ENCODE measurements at places on chromosomes 6 and 20.
A peak's percentile ranks its signal among the peaks of the same experiment; 100 is the strongest.

- DNase-seq: no peak
Measured at GRCh38 chr6:162385980-162386379, 341.6 kb downstream of the PRKN start.

DNA sequence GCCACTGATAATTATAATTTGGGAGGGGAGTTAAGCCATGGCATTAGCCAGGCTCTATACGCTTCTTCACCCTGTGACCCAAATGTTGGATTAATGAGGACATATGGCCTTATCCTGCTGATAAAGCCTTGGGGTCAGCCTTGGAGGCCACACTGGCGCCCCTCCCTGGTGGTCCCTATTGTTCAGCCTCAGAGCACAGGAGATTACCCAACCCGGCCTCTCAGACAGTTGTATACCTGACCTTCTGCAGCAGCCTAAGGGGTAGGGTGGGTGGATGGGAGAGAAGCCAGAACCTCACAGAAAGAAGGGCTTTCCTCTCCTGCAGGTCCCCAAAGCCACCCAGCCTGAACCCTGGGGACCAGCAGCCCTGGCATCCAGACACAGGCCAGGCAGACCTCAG is 76.8 kb downstream of the LINC00237 start:
- DNase-seq: no peak

GRCh38 chr6:150025201-150025917 is at the start of gene RAET1L:
Gene RAET1L (minus strand): TSS chr6:150025532. CDS start chr6:150025471, 61 bp downstream.
- DNase-seq: peak; percentile 42

GRCh38 chr6:100121854-100122609 is 128.0 kb upstream of the MCHR2 start:
- DNase-seq: no peak

DNA sequence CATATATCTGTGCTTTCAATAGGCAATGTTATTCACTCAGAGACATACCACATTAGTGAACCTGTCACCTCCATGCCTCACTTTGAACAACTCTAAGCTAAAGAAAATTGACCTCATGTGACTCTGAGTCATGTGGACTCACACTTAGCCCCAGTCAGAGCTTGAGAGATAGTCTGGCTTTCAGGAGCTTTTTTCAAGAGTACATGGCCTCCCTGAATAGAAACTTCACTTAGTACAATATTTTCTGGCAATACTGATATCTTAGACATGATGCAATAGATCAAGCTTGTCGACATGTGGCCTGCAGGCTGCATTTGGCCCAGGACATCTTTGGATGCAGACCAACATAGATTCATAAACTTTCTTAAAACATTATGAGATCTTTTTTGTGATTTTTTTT is 8.5 kb downstream of the SPTLC3 start:
- DNase-seq: no peak

GRCh38 chr20:41095110-41095969 is 42.0 kb upstream of the PLCG1 start:
- DNase-seq: peak; percentile 61

DNA sequence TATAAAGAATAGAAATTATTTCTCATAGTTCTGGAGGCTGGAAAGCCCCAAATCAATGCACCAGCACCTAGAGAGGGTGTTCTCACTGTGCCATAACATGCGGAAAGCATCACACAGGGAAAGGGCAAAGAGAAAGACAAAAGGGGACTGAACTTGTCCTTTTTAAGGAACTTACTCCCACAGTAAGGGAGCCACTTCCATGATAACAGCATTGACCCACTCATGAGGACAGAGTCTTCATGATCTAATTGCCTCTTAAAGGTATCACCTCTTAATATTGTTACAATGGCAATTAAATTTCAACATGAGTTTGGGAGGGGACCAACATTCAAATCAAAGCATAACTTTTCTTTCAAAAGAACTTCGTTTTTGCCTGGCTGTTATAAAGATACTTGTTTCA is 582.2 kb upstream of the ARID1B start:
- DNase-seq: no peak

DNA sequence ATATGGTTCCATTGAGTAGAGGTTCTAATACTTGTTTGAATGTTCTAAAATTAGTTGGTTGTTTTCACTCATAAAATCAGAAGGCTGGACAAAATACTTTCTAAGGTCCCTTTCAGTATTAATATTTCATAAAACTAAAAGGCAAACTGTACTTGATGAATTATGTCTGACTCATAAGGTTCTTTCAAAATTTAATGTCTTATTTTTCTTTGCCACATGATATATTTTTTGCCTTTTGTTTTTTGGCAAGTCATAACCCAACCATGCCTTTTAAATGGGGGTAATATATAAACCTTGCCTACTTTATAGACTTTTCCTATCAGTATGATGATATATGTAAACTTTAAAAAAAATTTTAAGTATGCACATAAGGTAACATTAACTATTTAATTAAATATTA is 244.7 kb downstream of the PTPRK start:
- no peak for DNase-seq

GRCh38 chr20:57369596-57369995 is 18.5 kb downstream of the RAE1 start:
- no peak for DNase-seq

- no peak for DNase-seq
Measured at GRCh38 chr6:63546236-63546635, 26.0 kb upstream of the LOC128125822 start.

DNA sequence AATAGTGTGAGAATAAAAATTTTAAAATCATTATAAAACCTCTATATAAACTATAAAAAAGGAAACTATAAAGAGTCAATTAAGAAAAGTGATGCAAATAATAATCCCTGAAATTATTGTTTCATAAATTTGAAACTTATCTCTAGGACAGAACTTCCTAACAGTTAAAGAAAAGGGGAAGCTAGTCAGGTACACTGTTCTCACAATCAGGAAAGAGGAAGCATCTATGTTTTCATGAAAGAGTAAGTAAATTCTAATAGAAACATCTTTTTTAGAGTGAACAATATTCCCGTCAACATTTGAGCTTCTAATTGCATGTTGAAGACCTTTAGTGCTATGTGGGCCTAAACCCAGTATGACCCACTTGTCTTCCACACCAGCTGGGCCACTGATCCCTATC is 1.2 kb upstream of the ADGRF1 start:
- DNase-seq: no peak

GRCh38 chr20:3932681-3933080 is 43.5 kb downstream of the PANK2 start:
- no peak for DNase-seq

DNA sequence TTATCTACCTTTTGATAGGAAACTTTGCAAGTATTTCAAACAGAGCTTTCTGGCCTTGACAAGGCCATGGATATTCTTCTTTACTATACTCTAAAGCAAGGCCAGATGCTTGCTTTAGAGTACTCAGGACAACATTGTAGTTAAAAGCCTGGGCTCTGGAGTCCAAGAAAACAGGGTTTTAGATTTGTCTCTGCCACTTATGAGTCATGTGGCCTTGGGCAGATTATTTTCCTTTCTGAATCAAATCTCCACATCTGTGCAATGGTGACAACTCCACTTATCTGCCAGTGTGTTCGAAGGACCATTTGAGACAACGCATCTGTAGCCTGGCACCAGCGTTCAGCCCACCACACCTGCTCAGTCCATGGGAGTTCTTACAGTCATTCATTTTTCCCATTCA is 265.9 kb upstream of the RIN2 start:
- no peak for DNase-seq

- DNase-seq: no peak
Measured at GRCh38 chr6:166575205-166575604, 11.3 kb downstream of the RAMACL start.

DNA sequence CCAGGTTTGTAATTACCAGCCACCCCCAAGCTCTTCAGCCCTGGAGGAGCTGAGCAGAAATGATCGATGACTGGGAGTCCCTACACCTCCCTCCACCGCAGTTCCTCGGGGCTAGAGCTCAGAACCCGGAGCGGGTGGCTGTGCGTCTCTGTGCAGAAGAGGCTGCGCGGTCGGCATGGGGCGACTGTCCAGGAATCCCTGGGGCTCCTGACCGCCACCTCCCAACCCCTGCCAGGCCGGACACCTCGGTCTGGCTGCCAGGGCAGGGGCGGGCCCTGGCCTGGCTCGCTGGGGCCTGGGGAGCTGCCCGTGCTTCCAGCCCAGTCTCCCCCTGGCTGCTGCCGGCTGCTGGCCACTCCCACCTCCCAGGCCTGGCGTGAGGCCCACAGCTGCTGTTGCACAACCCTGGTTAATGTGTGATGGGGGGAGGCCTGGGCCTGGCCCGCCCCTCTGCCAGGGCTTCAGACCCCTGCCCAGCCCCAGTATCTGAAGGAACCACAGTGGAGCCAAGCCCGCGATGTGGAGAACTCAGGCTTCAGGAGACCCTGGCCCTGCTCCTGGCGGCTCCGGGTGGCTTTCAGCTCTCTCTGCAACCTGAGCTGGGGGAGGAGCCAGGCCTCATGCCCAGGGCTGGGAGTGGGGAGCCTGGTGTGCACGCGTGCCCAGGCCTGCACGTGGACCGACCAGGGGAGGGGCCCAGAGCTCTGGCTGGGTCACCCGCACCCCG is 1.2 kb downstream of the SLC2A4RG start:
- no peak for DNase-seq

GRCh38 chr6:56328728-56329090 is 81.3 kb upstream of the COL21A1 start:
- no peak for DNase-seq

DNA sequence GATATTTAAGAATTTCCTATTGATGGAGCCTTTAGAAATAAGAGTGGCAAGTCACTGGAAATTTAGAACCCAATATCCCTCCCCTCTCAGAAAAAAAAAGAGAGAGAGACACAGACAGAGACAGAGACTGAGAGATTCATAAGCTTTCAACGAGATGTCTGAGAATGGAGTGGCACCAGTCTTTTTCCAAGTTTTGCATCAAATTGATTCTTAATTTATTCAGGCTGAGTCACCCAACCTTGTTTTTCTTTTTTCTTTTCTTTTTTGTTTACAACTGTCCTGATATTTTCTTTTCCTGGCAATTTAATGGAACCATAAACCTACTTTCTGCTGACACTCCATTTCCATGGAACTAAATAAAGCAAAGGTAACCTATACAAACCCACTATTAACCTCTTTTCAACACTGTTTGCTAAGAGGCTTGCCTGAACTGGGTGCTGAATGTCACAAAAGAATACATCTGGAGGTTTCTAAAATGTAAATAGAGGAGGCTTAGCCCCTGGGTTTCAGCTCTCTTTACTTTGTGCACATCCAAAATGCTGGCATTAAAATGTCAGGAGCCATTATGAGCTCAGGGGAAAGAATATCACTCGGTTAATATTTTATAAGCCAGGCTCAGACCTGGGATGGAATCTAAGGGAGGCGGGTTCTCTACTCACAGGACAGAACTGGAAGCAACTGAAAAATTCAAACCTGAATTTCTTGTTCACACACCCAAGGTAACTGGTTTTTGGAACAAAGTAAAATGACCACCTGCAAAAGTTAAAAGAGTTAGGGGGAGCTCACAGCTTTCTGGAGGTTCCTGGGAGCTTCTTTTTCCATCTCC is 100.8 kb downstream of the BFSP1 start:
- DNase-seq: no peak

DNA sequence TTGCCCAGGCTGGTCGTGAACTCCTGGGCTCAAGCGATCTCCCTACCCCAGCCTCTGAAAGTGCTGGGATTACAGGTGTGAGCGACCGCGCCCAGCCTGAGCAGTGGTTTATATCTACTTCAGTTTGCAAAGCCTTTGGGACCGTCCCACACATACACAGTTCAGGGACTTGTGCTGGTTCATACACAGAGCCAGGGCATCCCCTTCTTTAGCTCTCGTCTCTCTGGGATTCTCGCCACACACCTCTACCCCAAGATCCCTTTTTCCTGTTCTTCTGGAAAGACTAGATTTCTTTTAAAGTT is 12.5 kb downstream of the CAP2 start:
- no peak for DNase-seq

- DNase-seq: no peak
Measured at GRCh38 chr6:79330704-79331103, 96.2 kb upstream of the HMGN3 start.

DNA sequence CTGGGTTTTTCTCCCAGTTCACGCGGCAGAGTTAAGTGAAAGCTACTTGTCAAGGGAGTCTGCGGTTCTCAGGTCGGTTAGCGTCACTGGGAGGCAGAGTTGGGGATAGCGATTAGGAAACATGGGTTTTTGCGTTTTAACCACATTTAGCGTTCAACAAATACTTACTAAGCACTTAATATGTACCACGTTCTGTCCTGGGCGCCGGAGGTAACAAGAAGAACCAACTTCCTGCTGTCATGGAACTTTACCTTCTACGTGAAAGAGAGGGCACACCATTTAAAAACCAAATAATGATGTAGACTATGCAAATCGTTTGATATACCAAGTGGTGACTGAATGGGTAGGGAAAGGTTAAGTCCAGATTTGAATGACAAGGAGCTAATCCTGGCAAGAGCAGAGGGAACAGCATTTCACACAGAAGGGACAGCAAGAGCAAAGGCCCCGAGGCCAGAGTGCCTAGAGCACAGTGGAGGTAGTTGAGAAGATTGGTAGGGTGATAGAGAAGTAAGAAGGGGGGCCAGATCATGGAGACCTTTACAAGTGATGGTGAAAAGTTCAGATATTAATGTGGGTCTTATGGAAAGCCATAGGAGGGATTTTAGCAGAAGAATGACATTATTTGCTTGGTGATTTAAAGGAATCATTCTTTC is 744 bp downstream of the RIOK1 start:
- DNase-seq: no peak

GRCh38 chr6:8983202-8983688 is 547.9 kb upstream of the SLC35B3 start:
- DNase-seq: peak; percentile 64

DNA sequence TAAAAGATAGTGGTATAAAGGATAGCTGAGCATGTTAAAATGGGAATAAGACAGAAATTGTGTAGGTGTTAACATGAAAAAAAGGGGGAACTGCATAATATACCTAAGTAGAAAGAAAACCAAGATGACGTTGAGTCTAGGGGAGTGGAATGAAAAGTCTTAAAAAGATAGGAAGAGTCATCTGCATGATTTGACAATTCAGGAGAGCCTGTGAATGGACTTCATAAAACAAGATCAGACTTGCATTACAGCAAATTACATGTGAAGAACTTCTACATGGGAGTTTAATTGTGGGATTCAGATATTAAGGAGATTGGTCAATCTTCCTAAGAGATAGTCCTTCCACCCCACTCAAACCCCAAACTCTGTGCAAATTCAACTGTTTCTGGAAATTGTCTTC is 85.5 kb downstream of the WASF1 start:
- DNase-seq: no peak

DNA sequence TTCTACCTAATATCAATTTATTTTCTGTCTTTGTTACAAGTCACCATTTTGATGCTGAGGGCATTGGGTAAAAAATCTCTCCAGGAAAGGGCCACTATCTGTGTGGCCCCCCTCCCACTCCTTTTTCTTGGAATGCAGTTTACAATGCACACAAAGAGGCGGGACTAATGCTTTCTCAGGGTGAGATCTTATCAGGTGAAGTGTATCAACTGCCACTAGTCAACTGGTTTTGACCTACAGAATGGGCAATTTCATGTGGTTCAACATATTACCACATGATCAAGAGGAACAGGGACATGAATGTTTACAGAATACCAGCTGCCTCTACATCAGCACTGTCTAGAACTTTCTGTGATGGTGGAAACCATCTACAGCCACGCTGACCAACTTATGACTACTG is 3.7 kb downstream of the RRBP1 start:
- no peak for DNase-seq
